ENCODE measurements at places on chromosomes 1 and 21.

DNA sequence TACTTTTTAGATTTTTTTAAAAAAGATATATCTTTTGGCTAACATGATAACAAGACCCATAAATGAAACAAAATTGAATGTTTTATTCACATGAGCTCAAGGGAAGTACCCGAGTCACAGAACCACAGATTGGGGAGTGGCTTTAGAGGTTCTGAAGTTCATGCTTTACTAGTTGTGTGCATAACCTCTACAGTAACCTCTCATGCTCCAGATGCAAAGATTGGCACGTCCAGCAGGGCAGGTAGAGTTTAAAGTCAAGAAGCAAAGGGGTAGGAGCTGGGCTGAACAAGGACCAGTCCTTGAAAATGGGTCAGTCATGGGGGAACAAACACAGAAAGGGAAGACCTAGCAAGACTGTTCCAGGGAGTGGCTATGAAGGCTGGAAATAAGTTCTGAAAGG, 109.6 kb downstream of the RNF220 start:
- DNase-seq: no peak

- no peak for DNase-seq
Measured at GRCh38 chr1:19410393-19410792, 74.9 kb downstream of the CAPZB start.

- no peak for DNase-seq
Measured at GRCh38 chr1:60942896-60943638, 139.3 kb upstream of the NFIA start.

GRCh38 chr1:247096544-247096943, 7.6 kb downstream of the ZNF669 start:
- DNase-seq: no peak

DNA sequence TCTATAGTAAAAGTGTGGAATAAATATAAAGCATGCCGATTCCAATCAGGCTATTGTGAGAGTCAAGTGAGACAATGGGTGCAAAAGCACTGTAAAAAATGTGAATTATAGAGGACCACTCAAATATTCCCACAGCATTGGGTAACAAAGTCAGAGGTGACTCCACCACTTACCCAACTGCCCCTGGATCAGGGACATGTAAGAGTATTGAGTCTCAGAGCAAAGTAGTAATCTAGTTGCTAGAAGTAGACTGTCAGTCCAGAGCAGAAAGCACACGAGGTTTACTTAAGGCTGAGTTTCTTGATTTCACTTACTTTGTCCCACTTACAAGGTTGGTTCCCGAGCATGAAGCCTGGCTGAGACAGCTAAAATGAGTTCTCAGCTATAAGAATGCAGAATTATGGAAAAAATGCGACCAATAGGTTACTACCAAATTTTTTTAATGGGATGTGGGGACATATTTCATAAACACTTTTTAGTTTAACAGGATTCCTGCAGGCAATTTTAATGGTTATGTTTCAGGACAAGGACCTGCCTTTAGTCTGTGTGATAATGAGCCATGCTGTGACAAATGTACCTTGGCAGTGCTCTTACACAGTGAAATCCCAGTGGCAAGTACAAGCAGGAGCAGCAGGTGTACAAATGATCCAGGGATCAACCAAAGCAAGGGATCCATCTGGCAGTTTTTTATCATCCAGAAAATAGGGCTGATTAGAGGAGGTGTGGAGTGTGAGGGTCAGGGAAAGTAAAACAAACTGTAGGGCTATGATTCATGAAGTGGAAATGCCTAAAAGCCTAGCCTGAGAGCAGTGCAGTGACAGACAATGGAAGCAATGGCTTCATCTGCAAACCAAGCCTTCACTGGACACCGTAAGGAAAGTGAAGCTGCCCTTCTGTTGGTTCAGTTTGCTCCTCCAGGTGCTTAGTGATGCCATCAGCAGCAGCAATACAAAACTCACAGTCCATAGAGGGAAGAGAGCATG, 156.2 kb upstream of the SPAG17 start:
- no peak for DNase-seq

- no peak for DNase-seq
Measured at GRCh38 chr1:113269168-113269963, 120.9 kb upstream of the MAGI3 start.

DNA sequence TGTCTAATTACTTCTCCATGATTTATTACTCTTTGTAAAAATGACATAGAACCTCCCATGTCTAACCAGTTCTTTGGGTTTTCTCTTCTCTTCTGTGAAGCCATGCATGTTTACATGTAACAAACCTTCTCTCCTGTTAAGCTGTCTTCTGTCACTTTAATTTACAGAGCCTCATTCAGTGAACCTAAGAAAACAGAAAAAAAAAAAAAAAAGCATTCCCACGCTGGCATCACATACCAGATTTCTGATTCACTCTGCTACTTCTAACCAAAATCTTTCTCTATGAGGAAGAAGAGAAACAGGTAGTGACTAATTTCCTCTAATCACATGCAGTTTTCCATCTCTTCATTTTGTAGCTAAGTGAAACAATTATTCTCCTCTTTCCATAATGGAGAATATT, 141.4 kb upstream of the CXADR start:
- no peak for DNase-seq

GRCh38 chr1:157626099-157626498, 28.2 kb upstream of the FCRL4 start:
- no peak for DNase-seq

DNA sequence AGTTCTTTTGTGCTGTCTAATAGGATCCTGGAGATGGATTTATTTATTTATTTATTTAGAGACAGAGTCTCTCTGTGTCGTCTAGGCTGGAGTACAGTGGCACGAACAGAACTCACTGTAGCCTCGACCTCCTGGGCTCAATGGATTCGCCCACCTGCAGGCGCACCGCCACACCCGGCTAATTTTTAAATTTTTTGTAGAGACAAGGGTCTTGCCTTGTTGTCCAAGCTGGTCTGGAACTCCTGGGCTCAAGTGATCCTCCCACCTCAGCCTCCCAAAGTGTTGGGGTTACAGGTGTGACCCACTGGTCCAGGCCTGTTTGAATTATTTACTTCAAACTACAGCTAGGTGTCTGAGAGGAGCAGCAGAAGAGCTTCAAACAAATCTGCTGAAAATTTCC, 9.6 kb upstream of the SPEN start:
- no peak for DNase-seq

- no peak for DNase-seq
Measured at GRCh38 chr21:36565540-36565939, 85.6 kb upstream of the CLDN14 start.

DNA sequence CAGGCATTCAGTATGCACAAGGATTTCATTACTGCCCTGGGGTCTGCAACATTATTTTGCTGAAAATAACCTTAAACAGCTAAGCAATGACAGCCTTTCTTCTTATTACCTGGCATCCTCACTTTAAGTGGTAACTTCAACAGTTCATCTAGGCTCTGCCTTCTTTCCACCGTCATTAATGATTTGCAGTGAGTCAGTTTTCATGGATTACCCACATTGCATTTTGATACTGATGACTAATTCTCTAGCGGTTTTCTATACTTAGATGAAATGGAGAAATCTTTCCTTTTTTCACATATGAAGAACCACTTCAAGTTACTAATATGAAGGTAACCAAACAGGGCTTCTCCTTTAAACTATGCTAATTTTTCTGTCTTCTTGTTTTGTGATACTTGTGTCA, 226.9 kb upstream of the TMPRSS15 start:
- DNase-seq: no peak

- no peak for DNase-seq
Measured at GRCh38 chr1:40758578-40759343, 24.8 kb upstream of the KCNQ4 start.

DNA sequence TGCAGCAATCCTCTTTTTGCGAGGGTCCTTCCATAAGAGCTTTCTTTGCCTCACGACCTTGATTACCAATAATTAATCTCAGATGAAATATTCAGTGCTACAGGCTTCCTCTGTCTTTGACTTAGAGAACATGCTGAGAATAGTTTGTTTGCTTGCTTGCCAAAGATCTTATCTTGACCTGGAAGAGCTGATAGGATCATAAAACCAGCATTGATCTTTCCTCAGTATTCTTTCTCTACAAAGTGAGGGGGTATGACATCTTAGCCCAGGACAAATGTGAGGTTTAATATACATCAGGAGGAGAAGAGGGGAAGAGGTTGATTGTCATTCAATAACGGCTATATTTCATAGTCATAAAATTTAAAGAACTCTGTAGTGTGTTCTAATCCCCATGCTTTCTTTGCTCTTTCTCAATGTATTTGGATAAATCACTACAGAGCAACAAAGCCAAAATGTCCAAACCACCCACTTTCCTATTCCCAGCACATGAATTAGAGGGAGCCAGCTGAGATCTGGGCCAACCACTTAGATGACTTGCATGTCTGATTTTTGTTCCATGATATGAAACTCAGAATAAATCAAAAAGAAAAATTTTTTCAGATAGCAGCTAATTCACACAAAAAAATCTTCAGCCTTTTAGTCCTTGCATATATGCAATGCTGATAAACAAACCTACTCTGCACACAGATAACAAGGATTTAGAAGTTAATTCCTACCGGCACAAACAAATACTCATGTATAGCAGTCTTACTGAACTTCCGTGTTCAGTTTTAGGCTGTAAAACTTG, 50.5 kb upstream of the IPO9 start:
- no peak for DNase-seq

- peak; percentile 27 for DNase-seq
Measured at GRCh38 chr1:26538480-26539412, 9.2 kb downstream of the RPS6KA1 start.

- no peak for DNase-seq
Measured at GRCh38 chr1:157277913-157278312, 139.7 kb upstream of the ETV3 start.

DNA sequence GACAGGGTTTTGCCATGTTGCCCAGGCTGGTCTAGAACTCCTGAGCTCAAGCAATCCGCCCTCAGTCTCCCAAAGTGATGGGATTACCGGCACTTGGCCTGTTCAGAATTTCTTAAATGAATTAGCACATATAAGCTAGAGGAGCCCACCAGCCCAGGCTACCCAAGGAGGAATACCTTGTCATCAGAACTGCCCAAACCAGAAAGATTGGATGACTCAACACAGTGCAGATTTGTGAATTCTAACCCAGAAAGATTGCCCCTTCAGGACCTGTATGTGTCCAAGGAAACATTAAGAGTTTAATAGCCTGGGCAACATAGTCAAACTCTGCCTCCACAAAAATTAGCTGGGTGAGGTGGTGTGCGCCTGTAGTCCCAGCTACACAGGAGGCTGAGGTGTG, 14.0 kb upstream of the LIN9 start:
- DNase-seq: no peak

GRCh38 chr1:153362187-153362775, 4.6 kb downstream of the S100A9 start:
- DNase-seq: no peak

DNA sequence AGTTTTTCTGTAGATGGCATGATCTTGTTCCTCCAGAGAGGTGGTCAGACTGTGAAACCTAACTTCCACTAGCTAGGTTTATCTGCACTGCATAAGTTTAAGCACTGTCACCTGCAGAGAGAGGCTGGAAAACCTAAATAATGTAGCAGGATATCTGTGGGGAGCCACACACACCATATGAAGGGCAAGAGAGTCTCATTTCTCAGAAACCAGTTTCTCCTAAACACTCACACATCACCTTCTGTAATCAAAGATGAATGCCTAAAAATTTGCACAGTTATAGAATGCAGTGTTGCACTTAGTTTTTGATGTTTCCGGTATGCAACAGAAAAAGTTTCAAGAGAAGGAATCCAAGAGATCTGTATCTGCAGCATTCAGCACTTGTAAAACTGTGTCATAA, 654.6 kb downstream of the ADGRL2 start:
- DNase-seq: no peak

DNA sequence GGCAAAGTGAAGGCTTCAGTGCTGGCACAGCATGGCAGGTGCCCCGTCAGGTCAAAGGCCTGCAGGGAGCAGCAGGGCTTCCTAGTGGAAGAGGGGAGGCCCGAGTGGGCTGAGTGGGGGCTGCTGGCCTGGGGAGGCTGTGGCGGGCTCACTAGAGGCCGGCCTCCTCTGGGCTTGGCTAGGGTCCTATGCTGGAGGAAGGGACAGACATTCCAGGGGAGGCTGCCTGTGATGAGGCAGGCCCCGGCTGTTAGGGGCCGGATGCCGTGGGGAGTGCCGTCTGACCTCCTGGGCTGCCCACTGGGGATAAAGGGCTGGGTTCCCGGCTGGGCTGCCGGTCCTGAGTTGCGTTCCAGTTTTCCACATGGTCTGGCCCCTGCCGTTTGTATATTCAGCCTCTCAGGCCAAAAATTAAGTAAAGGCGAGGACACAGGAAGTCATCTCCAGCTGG, 21.1 kb downstream of the PRXL2B start:
- DNase-seq: no peak

DNA sequence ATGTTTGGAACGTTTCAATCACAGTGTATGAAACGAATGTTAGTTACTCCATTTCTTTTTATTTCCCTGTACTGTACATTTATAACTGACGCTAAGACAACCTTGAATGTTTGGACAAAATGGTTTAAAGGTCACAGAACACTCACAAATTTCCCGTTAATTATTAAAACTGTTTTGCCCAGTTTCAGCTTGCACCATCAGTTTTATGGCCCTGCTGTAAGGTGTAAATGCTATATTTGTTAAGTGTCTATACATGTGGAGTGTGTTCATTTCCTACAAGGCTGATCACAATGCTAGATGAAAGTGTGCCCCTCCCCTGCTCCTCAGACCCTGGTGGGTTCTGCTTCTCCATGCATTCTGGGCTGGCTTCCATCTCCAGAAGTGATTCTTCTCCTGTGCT, 57.9 kb upstream of the ETS2 start:
- DNase-seq: no peak

DNA sequence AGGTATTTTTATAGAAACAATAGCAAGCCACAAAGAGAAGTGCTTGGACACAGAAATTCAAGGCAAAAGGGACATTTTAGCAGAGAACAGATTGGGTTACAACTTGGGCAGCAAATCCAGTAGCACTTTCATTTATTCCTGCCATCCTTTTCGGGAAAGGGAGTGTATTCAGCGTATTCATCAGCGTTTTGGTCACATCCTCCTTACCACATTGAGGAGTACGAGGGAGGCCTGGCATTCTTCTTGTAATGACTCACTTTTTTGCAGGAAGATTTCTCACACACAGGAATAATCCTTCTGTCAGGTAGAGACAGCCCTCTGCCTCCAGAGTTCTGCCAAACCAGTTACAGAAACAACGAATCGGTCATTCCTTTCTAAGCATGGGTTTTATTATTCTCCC, 18.1 kb upstream of the FAM78B start:
- DNase-seq: no peak
